ENCODE measurements at places on chromosomes 13 and 19.

- no peak for DNase-seq
These were observed 737.4 kb downstream of the UQCRFS1 start for GRCh38 chr19:28475525-28475924.

GRCh38 chr13:41985788-41986508, 25.0 kb upstream of the VWA8 start:
- no peak for DNase-seq

GRCh38 chr13:95231393-95231792, 69.9 kb downstream of the ABCC4 start:
- no peak for DNase-seq

- DNase-seq: no peak
These were observed 49.5 kb upstream of the KPNA3 start for GRCh38 chr13:49841964-49842363.

DNA sequence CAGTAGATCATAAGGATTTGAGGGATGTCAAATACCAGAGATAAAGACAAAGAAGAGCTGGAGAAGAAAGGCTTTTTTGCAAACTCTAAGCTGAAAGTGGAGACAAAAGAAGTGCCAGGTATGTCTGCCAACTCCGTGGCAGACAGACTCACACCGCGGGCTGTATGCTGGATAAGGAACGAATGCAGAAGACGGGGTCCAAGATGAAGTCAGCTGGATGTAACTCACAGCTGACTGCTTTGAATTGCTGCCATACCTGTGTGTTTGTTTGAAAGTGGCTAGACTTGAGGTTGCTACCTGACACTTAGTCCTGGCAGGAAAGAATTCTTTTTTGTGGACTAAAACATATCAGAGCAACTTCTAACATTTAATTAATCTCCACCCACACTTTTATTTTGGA, 398.8 kb downstream of the DLEU7 start:
- DNase-seq: no peak

- DNase-seq: no peak
These were observed 45.4 kb downstream of the TPT1 start for GRCh38 chr13:45295536-45295935.

DNA sequence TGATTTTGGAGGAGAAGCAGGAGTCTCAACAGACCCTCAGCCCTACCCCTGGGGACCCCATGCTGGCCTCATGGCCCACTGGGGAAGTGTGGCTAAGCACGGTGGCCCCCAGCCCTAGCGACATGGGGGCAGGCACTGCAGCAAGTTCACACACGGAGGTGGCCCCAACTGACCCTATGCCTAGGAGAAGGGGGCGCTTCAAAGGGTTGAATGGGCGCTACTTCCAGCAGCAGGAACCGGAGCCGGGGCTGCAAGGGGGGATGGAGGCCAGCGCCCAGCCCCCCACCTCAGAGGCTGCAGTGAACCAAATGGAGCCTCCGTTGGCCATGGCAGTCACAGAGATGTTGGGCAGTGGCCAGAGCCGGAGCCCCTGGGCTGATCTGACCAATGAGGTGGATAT, 14.9 kb downstream of the NCAN start:
- DNase-seq: no peak

DNA sequence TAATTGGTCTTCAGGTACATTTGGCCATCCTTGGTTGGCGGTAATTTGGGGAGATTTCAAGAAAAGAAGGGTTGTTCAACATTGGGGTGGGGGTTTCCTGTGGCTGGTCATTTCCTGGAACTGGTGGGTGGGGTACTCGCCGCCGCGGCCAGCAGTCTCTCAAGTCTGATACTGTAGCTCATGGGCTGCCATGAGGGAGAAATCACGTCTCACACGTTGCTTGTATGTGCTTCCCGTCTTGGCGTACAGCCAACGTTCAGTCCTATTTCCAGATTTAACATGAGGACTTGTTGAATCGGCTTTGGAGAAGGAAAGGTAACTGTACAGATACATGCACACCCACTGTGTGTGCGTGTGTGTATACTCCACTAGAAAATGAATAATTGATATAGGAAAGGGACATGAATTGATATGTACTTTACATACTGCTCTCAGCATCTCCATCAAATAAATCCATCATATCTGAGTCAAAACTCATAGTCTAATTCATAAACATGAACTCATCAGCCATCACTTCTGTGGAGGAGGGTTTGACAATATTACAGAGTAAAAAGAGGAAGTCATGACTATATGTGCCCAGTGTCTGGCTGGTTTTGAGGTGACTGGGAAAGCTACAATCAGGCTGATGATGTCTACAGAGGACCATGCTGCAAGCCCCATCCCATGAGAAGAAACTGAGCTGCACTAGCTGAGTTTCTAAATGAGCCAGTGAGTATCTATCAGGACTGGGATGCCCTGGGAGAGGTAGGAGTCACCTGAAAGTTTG, 418.1 kb downstream of the TSHZ3 start:
- DNase-seq: no peak

GRCh38 chr13:65339241-65339640, 1890.9 kb downstream of the PCDH9 start:
- no peak for DNase-seq

GRCh38 chr13:32019612-32020233, 11.9 kb upstream of the FRY start:
- no peak for DNase-seq

- no peak for DNase-seq
These were observed 567 bp downstream of the ALKBH6 start for GRCh38 chr19:36013280-36014011.

DNA sequence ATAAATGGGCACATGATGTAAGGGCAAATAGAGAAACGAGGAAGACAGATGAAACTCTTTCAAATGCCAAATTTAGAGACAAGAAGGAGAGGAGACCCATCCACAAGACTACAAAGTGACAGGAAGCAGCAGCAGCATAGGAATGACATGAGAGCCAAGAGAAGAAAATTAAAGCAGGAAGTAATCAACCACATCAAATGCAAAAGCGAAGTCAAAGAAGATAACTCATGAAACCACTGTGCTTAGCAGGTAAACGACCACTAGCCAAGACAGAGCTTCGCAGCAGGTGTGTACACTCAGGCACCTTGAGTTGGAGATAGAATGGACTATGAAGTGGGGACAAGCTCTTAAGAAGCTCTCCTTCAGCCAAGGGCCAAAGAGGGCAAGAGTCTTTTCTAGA, 64.1 kb downstream of the KLF12 start:
- no peak for DNase-seq

- DNase-seq: peak; percentile 89
These were observed 1.5 kb upstream of the WDR18 start for GRCh38 chr19:982567-983170.

DNA sequence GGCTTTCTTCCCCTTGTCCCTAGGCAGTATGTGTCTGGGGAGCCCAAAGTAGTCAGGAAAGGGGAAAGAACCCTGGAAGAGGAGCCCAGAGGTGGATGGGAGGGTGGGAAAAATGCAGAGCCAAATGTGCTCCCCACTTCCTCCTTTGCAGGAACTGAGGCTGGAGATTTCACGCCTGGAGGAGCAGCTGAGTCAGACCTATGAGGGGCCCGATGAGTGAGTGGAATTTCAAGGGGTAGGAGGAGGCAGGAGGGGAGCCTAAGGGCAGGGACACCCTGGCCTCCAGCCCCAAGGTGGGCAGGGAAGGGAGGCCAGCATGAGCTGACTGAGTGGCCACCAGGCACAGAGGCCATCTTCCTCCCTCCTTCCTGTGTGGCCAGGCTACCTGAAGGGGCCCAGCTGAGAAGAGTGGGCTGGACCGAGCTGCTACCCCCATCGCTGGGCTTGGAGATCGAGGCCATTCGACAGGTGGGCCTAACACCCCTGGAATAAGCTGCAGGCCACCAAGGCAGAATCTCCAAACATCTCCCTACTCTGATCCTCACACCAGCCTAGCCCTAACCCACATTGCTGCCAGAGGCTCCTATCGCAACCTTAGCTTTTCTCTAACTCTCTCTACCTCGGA, 14.3 kb downstream of the PTH2 start:
- no peak for DNase-seq

DNA sequence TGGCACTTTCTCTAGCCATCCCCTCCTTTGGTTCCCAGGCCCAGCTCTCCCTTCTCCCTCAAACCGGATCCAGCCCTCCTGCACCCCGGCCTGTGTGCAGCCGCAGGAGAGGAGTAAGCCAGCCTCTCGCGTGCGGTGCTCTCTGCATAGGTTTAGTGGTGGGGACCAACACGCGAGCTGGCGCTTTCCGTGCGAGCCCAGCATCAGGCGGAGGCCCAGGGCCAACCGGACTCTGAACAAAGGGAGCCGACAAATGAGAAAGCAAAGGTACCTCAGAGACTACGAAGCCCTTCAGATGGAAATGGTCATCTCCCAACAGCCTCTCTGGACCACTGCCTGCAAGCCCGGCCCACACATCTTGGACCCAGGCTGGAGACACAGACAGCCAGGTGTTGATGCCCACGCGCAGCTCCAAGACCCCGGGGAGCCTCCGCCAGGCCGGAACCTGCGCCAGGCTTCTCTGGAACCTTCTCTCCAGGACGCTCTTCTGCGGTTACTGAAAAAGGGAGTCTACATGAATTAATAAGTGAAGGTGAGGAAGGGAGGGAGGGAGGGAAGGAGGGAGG, 16.5 kb upstream of the LATS2 start:
- no peak for DNase-seq

DNA sequence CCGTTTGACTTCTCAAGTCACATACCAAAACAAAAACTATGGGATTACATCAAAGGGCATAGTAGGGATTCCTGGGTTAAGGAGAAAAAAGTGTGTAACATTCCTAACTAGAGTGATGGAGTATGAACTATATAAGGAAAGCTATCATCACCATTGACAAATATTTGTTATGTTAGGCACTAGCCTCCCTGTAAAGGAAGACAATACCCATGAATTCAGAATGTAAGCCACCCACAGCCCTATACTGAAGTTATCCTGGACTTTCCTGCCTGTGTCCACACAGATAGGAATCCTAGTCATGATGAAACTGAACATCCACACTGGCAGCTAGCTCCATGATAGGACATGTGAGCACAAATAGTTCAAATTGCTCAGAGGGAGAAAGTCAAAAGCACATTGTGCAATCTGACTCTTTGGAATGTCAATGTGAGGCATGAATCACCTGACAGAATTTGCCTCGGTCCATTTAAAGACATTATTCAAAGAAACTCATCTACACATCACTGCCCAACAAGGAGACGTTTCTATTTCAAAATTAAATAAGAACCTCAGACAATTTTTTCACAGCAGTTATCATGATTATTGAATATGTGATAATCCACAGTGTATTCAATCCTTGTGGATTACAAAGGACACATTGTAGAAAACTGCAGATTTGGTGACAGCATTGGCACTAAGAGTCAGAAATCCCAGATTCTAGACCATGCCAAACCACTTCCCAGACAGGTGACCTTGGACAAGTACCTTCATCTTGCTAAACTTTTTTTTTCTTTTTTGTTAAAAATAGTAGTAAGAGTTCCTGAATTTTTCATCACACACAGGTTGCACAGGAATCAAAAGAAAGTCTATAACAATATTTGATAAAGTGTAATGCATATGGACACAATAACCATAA, 529.3 kb downstream of the IRS2 start:
- DNase-seq: no peak

Measured in stimulated activated naive CD8-positive, alpha-beta T cell treated with anti-CD3 and anti-CD28 coated beads, Interleukin-15, Interleukin-2, amounts not matched to agents 100 U/mL and 50 U/mL, for 24 hours (primary cell).